Stimulated activated CD4-positive, alpha-beta T cell treated with anti-CD3 and anti-CD28 coated beads, Interleukin-1b, Interleukin-23, amount 100 ng/mL, for 1 hour (primary cell): ENCODE measurements at places on chromosomes 12 and 14.

DNA sequence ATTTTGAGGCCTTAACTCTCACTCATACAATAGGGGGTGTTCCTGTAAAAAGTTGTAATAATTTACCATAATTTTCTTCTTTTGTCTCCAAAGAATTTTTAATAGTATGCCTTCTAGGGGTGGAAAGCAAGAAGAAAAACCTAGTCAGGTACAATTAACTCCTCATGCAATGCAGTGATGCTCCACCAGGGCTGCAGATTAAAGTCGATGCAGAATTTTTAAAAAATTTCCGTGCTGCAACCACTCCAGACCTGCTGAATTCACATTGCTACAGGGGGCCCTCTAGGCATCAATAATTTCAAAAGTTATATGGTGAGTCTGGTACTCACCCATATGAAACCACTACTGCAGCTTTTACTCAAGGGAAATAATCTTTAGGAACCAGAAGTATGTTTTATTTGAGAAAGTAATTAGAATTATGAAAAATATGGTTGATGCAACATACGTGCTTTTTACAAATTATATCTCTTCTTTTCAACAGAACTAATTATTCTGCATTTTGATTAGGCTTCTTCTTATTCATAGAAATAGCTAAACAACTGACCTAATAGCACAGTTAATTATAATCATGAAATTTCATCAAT lies 353.2 kb downstream of the BCAT1 start:
- no peak for DNase-seq

DNA sequence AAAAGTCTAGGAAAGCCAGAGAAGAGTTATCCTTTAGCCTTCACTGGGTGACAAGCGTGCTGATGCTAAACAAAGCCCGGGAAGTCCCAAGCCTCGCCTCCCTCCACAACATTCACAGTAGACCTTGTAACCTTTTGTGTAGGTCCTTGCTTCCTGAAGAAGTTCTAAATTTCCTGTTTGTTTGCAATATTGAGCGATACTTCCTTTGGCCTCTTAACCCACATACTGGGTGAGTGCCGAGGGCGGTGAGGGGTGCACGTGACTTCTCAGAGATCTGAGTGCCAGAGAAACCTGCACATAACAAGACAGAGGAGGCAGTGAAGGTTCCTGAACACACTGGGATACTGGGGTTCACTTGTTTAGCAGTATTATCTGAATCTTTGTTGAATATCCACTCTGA lies 134.3 kb downstream of the PLXNC1 start:
- DNase-seq, result no peak

GRCh38 chr12:101675555-101675954 lies 21.9 kb upstream of the CHPT1 start:
- DNase-seq, result no peak

DNA sequence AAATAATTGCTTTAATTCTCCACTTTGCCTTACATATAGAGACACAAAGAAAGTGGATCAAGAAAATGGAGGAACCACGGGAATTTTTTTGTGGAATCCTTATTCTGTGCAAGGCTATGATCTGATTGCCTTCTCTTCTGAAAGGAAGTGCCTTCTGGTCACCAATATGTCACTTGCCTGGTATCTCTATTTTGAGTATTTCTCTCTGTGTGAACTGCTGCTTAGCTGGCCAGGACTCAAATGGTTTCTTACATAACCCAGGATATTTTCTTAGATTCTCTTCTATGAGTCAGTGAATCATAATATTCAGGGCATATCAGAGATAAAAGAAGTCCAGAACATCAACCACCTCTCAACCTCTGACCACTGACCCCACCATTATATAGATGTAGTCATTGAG lies 156.1 kb downstream of the DIO2 start:
- DNase-seq, result no peak

GRCh38 chr14:85686908-85687307 lies 157.0 kb downstream of the FLRT2 start:
- DNase-seq, result no peak

GRCh38 chr14:81767266-81767995 lies 233.8 kb upstream of the SEL1L start:
- no peak for DNase-seq

DNA sequence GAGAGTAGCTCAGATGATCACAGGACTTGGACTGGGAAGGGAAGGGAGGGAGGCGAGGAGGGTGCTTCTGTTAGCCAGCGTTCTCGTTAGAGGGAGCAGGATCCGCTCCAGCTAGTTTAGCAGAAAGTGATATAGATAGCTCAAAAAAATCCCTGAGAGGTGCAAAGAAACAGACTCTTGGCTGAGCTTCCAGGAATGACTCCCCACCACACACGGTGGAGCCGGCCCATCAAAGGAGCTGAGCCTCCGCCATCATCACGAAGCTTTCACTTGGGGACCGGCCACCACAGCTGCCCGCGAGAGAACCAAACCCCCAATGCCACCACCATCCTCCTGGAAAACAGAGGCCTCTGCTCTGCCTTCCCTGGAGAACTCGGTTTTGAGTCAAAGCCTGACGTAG lies 124.6 kb upstream of the BCL2L14 start:
- DNase-seq, result no peak

GRCh38 chr12:71135812-71136176 lies 22.0 kb downstream of the TSPAN8 start:
- no peak for DNase-seq

GRCh38 chr12:87931812-87932211 lies 97.4 kb downstream of the C12orf50 start:
- DNase-seq, result no peak

GRCh38 chr12:90959538-90960139 lies 4.7 kb upstream of the CCER1 start:
- no peak for DNase-seq
